Foreskin fibroblast (primary cell): ENCODE measurements at places on chromosomes 16 and 17.

DNA sequence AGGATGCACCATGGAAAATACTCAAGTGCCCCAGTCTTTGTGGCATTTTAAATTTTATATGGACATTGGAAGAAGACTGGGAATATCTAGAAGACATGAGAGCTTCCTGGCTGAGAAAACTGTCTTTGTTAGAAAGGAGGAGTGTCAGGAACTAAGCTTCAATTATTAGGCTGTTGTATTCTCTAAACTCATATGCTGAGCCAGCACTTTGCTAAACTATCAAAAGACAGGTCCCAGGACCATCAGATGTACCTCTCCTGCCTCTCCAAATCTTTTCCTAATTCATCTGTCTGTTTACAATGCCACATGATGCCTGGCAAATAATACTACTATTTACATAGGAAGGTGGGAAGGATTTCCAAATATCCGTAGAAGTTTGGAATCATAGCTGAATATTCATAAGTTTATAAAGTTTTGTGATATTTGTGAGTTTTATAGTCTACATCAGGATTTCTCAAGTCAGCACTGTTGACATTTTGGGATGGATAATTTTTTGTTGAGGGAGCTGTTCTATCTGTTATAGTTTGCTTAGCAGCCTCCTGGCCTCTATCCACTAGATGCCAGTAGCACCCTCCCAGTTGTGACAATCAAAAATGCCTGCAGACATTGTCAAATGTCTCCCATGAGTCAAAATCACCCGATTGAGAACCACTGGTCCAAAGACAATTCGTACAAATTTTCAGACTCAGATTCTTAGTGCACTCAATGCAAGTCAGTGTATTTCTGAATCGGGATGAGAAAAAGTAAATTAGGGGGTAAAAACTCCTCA, 61.2 kb upstream of the NETO2 start:
- no peak for DNase-seq

DNA sequence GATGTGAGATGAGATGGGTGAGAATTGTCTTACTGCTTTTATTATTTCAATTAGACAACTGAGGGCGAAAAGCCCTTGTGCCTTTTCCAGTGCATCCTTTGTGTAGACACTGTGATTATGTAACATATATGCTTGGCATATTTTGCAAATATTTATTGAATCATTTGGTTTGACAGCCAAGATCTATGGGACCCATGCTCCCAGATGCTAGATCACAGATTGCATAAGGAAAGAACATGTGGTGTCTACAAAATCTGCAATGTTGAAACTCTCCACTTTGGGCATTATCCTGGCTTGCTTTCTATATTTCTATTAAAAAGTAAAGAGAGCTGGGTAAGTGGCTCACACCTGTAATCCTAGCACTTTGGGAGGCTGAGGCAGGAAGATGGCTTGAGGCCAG, 4.8 kb upstream of the COG1 start:
- DNase-seq, result no peak

DNA sequence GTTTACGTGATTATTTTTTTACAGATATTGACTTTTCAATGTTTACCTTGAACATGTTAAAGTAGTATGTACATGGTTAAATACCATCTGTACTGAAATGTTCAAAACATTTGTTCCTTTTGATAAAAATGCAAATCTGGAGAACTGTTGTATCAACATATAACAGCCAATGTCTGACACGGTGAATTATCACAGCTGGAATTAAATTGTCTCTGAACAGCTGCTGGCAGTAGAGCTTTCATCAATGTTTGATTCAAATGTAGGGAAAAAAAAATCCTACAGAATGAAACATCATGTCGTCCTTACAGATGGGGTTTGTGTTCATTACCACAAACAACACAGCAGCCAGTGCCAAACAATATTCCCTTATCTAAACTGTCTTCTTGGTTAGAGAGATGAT, 79.9 kb downstream of the TOX3 start:
- DNase-seq, result no peak

DNA sequence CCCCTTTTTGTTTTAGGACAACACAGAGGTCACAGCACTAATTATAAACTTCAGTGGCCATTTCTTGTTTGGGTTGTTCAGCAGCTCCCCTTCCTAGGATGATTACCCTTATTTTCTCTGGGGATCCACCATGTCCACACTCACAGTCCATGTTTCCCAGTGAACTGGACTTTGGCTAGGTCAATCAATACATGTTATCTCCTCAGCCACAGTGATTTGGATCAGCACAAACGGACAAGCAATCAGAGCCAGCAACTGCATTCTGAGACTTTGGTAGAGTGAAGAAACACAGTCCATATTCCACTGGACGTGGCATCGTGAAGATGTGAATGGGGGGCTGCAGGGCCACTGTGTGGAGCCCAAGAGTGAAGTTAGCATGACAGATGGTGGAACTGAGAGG, 4.6 kb downstream of the TMEM220 start:
- no peak for DNase-seq

- peak; percentile 58 for DNase-seq
These were observed 1.3 kb downstream of the USP36 start for GRCh38 chr17:78839235-78839761.

DNA sequence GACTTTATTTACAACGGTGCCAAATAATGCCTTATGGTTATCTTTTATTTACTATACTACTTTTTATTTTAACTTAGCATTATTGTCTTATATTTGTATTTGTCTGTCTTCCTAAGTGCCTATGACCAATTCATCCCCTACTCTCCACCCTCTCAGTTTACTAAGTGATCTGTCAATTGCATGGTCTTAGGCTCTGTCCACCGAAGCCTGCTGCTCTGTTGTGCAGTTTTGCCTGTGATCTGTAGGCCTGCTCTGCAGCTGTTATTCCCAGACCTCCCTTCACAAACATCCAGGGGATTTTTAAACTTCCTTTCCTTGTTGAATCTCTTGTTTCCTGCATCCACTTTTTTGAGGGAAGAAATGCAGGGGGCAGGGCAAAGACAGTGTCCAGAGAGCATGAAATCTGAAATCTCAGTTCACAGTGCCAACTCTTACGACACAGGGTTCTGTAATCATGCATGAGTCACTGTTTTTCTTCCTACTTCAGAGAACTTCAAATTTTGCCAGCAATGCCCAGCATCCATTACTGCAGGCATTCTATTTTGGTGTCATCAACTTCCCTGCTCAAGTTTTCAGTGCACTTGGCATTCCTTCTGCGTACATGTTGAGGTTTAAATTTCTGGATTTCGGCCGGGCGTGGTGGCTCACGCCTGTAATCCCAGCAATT, 11.4 kb downstream of the SLFN5 start:
- DNase-seq, result peak; percentile 98

GRCh38 chr16:840561-841454, 40.3 kb upstream of the GNG13 start:
- DNase-seq, result no peak

GRCh38 chr17:29342158-29342765, 47.9 kb upstream of the TAOK1 start:
- no peak for DNase-seq

- DNase-seq, result no peak
These were observed 4.0 kb upstream of the HSBP1 start for GRCh38 chr16:83803811-83804210.

GRCh38 chr16:30119428-30119827, 3.6 kb downstream of the MAPK3 start:
- no peak for DNase-seq

- DNase-seq, result no peak
These were observed 33.2 kb downstream of the COX4I1 start for GRCh38 chr16:85832570-85833218.
